ENCODE measurements at places on chromosomes 2 and 18.

GRCh38 chr18:78816114-78816513 is 163.5 kb upstream of the SALL3 start:
- DNase-seq: no peak

DNA sequence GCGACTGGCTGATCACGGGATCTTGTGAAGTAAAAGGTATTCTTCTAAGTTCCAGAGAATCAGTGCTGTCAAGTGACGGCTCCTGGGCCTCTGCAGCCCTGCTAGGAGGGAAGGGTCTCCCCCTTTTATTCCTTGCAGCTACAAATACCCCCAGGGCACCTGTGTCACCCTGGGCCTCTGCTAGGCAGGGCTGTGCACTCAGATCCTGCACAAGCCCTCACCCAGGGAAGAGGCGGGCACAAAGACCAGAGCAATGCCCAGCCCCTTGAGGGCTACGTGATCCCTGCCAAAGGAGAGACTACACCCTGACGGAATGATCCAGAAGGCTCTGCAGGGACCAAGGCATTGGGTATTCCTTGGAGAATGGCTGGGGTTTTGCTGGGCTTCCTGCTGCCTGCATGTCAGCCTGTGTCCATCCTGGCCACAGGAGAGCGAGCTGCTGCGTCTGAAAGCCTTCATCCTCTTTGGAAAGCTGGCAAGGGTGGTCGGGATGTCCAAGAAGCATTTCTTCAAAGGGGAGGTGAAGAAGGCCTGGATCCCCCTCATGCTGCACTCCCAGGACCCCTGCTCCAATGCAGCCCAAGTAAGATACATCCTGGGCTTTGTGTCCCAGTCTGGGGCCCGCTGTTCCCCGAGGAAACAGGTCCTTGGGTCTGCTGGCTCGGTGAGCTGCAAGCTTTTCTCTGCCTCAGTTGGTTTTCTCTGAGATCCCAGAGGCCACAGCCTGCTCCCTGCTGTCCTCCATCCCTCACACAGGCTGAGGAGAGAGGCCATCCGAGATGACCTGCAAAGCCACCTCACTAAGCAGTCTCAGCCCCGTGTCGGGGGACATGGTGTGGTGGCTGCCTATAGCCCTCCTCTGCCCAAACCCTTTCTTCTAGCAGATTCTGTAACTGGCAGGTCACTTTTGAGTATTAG is 24.9 kb downstream of the HJURP start:
- no peak for DNase-seq

DNA sequence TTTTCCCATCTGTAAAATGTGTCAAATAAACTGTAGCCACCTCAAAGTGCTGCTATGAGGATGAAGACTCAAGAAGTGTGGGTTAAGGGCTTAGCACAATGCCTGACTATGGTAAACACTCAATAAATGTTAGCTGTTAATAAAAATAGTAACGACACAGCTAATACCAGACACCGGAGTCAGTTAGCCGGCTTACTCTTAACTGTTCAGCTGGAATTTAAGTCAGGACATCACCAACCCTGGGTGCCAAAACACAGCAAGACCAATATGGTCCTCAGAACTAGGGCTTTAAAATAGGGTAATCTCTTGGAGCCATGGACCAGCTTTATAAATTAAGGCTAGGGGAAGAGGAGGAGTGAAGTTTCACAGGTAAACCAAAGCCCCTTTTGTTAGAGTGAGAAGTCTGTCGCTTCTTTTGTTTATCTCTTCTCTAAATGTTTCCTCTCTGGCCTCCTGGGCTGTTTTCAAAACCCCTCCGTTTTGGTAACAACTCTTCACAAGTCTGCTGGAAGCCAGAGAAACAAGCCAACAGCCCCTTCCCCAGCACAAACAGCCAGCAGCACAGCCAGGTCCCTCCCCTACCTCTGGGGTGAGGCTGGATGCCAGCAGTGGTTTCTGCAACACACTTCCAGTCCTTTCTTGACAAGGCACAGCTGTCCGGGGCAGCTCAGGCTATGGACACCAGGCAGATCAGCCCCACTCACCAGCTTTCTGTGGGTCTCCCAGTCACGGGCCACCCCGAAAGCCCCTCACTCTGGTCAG is 13.8 kb upstream of the FZD7 start:
- no peak for DNase-seq

GRCh38 chr18:10863026-10863425 is 286.3 kb downstream of the PIEZO2 start:
- DNase-seq: no peak
